ENCODE measurements at places on chromosomes 7 and 10. TPM values are rescaled to one million over a fixed set of nuclear protein-coding genes. Genes with fewer than 3 reads are reported as not detected.

The RP9 gene
- total RNA-seq, result 17.0 TPM

The PAX4 gene
- not detected for total RNA-seq

The SFTPA1 gene
- total RNA-seq, result 8.4 TPM

The HKDC1 gene
- total RNA-seq, result 6.5 TPM
